Dorsolateral prefrontal cortex (tissue), 122 donors: ENCODE measurements at places on chromosomes 3 and 15.

DNA sequence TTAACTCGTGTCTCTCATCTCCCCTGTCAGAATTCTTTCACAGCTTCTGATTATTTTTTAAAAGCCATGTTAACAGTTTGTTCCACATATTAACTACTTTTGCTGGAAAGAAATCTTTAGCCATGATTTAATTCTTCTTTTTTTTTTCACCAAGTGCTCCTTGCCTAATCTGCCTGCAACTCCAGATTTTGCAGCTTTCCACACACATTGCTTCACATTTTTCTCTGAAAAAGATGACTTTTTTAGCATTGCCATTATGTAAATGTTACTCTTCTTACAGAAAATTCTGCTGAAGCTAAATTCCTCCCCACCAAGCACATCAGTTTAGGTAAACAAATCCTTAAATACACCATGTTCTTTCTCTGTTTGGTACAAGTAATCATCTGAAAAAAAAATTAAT is 23.4 kb upstream of the PPARG start:
- no peak for DNase-seq

DNA sequence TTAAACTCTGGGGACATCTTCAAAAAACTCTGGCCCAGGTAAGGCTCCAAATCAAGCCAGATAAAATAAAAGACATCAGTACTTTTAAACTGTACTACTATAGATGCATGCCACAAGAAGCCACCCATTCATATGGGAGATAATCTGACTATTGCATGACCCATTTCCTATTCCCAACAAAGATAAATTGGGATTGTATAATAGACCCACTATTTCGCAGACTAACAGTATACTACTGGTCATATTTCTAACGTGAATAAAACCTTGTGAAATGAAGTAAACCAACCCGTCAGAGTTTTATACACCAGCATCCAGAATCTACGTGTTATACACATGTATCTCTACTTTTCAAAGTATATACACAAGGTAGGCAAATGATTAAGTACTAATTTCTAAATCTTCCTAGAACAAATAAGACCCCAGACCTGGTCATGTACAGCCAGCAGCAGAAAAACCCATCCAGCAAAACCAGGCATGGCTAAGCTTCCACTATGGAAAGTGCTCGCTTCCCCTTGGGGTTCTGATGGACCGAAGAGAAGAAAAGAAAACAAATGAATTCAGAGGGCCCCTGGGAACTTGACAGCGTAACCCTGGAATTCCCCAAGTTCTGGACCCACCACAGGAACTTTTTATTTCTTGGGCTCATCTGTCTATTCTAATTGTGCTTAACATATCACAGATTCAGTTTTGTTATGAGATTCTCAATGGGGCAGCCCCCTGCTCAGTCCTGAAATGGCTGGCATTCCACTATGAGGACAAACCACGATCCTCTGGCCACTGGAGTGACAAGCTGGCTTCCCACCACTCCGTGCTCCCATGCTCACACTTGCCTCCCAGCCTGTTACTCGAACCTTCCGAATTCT is 69.1 kb downstream of the MB21D2 start:
- DNase-seq: no peak

DNA sequence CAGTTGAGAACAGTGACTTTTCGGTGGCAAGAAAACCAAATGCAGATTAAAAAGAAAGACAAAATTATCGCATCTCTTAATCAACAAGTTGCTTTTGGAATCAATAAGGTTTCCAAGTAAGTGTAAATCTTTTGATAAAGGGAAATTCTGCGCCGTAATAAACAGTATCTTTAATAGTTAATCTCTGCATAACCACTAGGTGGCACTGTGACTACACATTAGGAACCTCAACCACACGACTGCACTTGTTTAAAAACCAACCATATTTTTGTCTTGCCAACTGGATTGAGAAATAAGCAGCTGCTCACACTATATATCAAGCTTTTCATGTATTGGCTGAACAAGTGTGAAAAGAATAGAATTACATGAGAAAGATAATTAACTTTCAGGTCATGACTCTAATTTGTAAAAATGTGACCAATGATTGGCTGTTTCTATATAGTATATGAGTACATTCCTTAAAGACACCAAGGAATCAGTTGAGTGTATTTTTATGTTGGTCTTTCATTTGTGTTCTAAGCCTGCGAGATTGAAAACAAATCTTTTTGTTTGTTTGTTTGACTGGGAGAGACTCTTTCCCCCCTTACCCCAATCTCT is 72.7 kb downstream of the DZIP3 start:
- no peak for DNase-seq

DNA sequence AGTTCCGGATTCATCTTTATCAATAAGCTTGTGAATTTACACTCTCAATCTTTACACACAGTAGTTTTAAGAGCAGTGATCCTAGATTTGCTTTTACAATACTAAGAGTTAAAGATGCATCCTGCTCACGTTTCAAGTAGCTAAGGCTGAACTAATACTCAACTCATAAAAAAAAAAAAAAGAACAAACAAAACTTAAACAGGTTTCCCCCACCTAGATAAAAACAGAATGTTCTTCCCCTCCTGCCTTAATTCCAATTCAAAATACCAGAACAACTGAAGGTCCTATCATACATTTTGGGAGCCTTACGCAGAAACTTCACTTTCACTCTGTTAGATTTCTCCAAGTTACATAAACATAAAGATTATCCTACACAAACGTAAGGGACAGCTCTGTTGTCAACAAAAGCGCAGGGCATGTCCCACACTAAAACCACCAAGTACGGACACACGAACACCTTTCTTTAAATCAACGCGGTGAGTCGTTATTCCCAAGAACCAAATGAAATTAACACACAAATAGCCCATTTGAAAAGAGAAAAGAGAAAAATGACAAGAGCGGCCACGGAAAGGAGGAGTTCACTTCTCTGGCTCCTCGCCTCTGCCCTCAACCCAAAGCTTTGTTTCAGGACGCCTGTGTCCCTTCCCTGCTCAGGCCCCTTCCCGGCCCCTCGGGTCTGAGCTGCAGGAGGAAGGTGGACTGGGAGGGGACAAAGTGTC is 941 bp downstream of the CBLB start:
- no peak for DNase-seq

DNA sequence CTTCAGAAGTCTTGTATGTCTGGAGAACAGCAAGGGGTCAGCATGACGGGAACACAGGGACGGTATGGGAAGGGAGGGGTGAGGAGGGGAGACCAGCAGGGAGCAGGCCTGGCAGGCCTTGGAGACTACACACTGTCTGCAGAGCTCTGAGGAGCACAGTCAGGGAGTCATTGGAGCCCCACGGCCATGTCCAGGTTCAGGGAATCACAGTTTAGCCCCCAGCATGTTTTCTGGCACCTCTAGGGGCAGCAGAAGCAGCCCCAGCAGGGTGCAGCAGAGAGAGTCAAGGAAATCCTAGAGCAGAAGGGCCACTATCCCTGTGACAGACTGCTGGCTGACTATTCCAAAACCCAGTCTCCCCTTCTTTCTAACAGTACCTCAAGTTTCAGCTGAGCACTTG is 3.2 kb downstream of the LAMP3 start:
- DNase-seq: no peak
